ENCODE measurements at places on chromosomes 3 and 15.

DNA sequence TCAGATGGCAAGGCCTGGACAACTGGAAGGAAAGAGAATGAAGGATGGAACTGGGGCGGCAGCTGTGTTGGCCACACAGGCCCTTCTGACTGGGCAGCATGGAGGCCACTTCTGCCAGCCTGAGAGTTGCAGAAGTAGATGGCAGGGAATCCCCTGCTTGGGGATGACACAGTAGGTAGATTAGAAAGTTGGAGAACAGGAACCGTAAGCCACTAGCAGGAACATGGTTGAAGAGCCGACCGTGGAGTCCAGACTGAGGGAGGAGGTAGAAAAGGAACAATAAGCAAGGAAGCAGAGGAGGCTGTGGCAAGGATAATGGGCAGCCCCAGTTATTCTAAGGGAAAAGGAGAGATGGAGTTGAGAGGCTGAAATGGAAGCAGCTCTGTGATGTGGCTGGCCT lies 26.4 kb upstream of the ZNF774 start:
- no peak for DNase-seq

- DNase-seq = no peak
Observed at GRCh38 chr3:33377931-33378330, 62.3 kb downstream of the UBP1 start.

DNA sequence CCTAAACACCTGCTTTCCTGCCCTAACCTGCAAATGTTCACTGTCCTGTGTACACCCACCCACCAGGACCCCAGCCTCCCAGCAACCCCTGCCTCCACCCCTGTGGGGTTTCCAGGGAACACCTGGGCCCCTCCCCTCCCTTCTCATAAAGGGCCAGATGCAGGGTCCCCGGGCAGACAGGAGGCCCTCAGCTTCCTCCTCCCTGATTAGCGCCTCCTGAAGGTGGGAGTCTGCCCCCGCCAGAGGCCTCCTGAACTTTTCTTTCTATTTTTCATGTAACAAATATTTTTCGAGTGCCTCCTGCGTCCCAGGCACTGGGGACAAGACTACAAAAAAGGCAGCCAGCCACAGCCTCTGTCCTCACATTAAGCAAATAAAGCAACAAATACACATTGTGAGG lies 135.4 kb upstream of the LINGO1 start:
- no peak for DNase-seq

DNA sequence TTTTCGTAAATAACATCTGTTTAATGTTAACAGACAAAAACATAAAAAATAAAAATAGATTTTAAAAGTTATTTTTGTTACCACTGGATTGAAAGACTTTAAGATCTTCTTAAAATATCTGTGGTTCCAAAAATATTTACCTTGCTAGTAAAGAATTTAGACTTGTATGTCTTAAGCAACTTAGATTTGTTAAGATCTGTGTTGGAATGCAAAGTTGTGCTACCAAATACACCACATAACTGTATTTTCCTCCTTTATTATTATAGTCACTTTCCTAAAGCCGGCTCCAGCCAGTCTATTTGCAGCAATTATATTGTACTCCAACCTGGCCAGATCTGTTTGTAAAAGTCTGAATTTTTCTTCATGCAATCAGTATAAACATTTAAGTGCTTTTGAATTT lies 63.7 kb downstream of the SPRED1 start:
- no peak for DNase-seq

DNA sequence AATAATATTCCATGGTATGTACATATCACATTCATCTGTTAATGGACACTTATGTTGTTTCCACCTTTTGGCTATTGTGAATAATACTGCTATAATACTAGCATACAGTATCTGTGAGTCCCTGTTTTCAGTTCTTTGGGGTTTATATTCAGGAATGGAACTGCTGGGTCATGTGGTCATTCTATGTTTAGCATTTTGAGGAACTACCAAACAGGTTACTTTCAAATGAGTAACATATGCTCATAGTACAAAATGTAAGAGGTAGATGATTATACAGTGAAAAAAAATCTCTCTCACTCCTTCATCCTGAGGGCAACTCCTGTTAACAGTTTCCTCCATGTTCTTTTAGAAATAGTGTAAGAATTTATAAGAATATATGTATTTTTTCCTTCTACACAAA lies 162.2 kb downstream of the PLD1 start:
- no peak for DNase-seq

Measured in activated T-cell treated with anti-CD3 and anti-CD28 coated beads for 48 hours (primary cell).